GDM1 (cell line): ENCODE measurements at places on chromosomes 11 and 22.

- DNase-seq = no peak
Measured at GRCh38 chr11:93773045-93773477, 11.0 kb upstream of the MED17 start.

DNA sequence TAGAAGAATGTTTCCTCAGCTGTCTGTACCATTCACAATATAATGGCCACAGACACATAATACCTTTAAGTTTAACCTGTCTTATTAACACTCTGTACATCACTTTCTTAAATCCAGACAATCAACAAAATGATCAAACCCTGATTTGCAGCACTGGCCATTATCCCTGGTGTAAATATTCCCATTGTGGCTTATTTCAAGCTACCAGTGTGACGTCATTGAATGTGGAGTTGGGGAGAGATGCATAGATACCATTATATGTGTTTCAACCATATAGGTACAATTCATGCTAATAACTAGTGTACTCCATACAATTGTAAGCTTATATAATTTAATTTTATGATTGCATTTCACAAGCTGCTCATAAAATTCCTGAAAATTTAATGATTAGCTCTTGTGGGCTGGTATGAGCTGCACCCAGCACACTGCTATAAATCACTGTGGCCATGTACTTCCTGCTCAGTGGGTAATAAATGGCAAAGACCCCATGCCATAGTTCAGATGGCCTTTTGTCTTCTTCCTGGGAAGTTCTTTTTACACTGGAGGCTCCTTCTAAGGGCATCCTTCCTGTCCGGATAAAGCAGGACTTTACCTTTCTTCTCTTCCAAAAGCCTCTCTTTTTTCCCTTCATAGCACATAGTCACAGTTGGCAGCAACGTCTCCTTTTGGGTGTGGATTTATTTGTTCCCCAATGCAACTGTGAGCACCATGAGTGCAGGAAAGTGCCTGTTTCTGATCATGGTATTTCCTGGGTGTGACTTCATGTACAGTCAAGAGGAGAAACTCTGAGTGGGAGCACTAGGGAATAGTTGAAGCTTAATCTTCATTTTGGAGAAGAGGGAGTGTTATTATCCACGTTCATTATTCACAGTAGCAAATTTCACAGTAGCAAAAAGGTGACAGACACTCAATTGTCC is 87.8 kb downstream of the MIAT start:
- no peak for DNase-seq

GRCh38 chr11:70001246-70001645 is 76.9 kb upstream of the ANO1 start:
- DNase-seq = no peak

DNA sequence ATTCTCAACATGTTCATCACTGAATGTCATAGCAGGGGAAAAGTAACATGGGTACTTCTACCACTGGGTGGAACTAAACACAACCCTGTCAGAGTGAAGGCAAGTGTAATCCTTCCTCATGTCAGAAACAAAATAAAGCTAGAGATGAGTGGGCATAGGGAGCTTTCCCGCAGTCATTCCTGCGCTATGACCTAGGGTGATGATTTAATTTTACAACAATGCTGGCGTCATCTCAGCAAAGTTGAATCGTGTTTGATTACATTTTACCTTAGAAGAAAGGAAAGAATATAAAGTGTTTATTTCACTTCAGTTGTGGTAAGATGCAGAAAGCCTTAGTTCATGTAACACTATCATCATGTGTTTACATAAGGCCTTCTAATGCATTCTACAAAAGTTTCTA is 355.6 kb downstream of the METTL15 start:
- DNase-seq = no peak

DNA sequence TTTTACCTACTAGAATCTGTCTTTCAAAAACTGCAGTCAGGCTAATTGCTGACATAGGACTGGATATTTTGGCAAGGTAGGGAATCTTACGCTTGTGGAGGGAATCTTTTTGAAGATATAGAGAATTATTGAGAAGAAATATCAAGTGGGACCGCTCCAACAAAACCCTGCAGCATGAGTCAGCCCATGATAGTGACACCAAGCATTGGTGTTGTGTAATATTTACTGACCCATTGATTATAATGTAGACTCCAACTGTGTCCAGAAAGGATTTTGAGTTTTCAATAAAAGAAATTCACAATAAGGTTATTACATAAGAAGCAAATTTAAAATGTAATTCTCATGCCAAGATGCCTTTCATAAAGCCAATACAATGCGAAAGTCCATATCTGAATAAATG is 20.7 kb downstream of the MS4A4A start:
- no peak for DNase-seq

GRCh38 chr11:47144541-47144940 is 32.1 kb downstream of the ARFGAP2 start:
- no peak for DNase-seq

GRCh38 chr22:42179616-42180015 is 49.0 kb upstream of the CYP2D6 start:
- DNase-seq = no peak

- no peak for DNase-seq
Measured at GRCh38 chr11:130831506-130831905, 84.8 kb downstream of the SNX19 start.
